ENCODE measurements at places on chromosomes 2 and 18. TPM values are rescaled to one million over a fixed set of nuclear protein-coding genes. Genes with fewer than 3 reads are reported as not detected.
A peak's percentile ranks its signal among the peaks of the same experiment; 100 is the strongest.

DNA sequence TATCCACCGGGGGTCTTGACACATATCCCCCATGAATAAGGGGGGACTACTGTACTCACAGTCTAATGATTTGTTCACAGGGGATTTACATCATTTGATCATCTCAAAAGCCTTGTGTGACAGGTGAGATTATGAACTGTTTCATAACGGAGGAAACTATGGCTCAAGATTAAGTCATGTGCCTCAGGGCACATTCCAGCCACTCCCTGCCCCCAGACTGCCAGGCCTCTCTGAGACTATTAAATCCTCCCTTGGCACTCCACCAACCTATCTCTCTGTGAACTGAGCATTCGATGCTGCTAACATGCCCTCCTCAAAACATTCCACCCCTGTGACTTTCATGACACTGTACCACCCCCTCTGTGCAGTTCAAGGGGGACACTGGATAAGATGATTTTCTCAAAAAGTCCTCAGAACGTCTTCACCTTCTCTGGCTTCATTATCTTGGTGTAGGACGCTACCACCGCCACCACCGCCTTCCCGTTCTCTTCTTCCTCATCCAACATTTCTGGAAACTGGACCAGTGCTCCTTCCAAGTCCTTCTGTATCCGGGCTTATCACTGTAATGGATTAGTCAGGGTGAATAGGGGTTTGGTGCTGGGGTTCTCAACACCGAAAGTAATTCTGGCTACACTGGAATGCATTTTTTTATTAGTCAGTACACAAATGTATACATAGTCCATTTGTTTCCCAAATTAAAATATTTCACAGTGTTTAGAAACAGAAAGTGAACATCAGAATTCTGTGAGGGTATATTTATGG, 169.6 kb downstream of the KCNS3 start:
- H3K4me3 ChIP-seq, result no peak overlapping the region
- H3K4me1 ChIP-seq, result peaks cover 2% of the 10 kb centered on the region
- H3K27me3 ChIP-seq, result peaks cover 2% of the 10 kb centered on the region
- no peak for DNase-seq
- H3K36me3 ChIP-seq, result no peaks in the 10 kb centered on the region

The CCDC178 gene
- not detected for total RNA-seq

DNA sequence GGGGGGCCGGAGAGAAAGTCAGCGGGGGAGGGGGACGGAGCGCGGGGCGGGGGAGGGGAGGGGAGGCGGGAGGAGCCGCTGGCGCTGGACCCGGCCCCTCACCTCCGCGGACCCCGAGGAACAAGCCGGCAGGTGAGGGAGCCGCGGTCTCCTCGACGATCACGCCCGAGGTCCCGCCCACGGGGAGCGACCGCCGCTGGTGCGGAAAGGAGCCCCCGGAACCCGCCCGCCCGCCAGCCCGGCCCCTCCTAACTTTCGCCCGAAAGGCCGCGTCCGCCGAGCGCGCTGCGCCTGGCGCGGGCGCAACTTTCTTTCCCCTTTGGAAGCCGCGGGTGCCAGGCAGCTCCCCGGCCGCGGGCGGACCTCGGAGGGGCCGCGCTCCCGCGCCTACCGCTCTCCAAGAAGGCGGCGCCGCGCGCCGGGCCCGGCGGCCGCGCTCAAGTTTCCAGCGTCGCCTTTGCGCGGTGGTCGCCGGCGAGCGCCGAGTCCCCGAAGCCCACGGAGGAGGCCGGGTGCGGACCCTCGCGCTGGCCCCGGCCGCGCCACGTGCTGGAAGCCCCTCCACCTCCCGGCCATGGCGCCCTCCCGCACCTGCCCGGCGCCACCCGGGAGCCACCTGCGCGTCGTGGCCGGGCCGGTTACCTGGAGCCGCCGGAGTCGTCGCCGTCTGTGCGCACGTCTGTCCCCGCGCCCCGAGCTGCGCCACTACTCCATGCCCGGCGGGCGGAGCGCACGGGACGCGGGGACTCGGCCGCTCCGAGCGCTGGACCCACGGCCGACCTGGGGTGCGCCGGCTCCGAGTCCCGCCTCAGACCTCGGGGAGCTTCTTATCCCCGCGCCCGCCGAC, at the start of gene ALKAL2:
ALKAL2 (minus strand) TSS at position 181 of the 847 bp plus-strand sequence. CDS start 256 bp downstream, outside the sequence.
- no peak within 1 kb of the TSS for H3K27ac ChIP-seq
- peak; percentile 18 for DNase-seq
- peak within 1 kb of the TSS; percentile 63 for H3K4me3 ChIP-seq
- H3K4me1 ChIP-seq, result peaks cover 9% of the 10 kb centered on the region

- H3K27me3 ChIP-seq, result no peaks in the 10 kb centered on the region
- no peak overlapping the region for H3K4me3 ChIP-seq
- no peak for DNase-seq
- peaks cover 7% of the 10 kb centered on the region for H3K4me1 ChIP-seq
- H3K27ac ChIP-seq, result no peak overlapping the region
- H3K36me3 ChIP-seq, result no peaks in the 10 kb centered on the region
Observed at GRCh38 chr2:217219164-217219520, 359.3 kb upstream of the TNP1 start.

The SLC4A5 gene
- total RNA-seq, result 5.9 TPM

- H3K36me3 ChIP-seq, result no peaks in the 10 kb centered on the region
- H3K4me3 ChIP-seq, result no peak overlapping the region
- H3K4me1 ChIP-seq, result no peaks in the 10 kb centered on the region
- H3K27ac ChIP-seq, result no peak overlapping the region
- no peak for DNase-seq
- no peaks in the 10 kb centered on the region for H3K27me3 ChIP-seq
Observed at GRCh38 chr2:151043484-151043883, 218.2 kb downstream of the RBM43 start.

The RAB31 gene
- total RNA-seq, result 2.9 TPM

DNA sequence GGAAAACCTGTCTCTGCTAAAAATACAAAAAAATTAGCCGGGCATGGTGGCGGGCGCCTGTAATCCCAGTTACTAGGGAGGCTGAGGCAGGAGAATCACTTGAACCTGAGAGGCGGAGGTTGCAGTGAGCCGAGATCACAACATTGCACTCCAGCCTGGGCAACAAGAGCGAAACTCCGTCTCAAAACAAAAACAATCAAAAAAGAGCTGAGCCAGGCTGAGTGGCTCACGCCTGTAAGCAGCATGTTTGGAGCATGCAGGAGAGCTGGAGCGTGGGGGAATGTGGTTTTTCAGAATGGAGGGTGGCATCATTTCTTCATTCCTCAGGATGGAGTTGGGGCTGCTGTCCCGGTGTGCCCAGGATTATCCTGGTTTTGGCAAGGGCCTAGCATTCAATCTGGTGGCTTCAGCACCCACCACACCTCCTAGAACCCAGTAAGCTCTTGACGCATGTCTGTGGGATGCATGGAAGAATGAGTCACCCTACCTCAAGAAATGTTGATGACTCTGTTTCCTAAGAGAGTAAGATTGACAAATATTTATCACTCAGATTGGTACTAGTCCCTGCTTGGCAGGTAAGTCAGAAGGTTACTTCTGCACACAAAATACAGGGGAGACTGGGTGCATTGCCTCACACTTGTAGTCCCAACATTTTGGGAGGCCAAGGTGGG, 90.2 kb upstream of the ODC1 start:
- H3K27me3 ChIP-seq, result peaks cover 6% of the 10 kb centered on the region
- no peaks in the 10 kb centered on the region for H3K4me1 ChIP-seq
- no peak overlapping the region for H3K27ac ChIP-seq

The SDC1 gene
- 35.1 TPM for total RNA-seq

The GREB1L gene
- total RNA-seq, result 11.0 TPM
